ENCODE measurements at places on chromosomes 2 and 18.

- DNase-seq = peak; percentile 85
- H3K4me3 ChIP-seq = peak overlapping the region; percentile 97
- peaks cover 85% of the 10 kb centered on the region for H3K4me1 ChIP-seq
- no peaks in the 10 kb centered on the region for H3K27me3 ChIP-seq
- peak overlapping the region; percentile 95 for H3K27ac ChIP-seq
- H3K36me3 ChIP-seq = peaks cover 7% of the 10 kb centered on the region
Observed at GRCh38 chr2:96538487-96539214, 2.1 kb downstream of the ARID5A start.

DNA sequence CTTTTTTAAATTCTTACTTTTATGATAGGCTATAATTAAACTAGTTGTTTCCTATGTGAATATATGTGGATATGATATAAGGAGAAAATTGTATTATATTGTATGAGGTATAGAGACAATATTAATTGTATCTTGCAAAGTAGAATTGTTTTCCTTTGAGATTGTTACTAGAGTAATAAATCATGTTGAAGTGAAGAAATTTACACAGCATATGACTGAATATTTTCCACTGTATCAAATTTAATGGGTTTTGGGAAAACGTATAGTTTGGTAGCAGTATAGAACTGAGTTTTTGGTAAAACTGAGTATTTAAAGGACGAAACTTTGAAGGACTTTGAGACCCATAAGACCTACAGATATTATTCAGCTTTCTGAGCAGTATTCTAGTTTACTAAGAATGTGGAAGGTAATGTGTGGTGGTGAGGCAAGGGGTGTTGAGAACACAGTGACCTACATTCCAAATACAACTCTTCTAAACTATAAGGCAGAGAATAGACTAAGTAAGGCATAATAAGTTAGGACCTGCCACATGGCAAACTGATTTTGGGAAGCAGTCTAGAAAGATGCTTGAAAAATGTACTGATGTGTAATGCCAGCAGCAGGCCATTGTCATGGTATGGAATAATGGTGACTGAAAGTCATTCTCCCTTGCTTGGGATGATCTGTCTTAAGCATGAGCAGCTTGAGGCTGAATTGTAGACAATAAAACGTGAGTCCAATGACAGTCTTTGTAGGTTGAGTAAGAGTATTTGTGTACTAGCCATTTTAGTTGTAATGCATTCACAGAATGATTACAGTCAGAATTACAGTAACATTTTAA is 29.6 kb downstream of the PKP4 start:
- H3K36me3 ChIP-seq = no peaks in the 10 kb centered on the region
- no peak overlapping the region for H3K4me3 ChIP-seq
- H3K27ac ChIP-seq = peak overlapping the region; percentile 17
- DNase-seq = no peak

DNA sequence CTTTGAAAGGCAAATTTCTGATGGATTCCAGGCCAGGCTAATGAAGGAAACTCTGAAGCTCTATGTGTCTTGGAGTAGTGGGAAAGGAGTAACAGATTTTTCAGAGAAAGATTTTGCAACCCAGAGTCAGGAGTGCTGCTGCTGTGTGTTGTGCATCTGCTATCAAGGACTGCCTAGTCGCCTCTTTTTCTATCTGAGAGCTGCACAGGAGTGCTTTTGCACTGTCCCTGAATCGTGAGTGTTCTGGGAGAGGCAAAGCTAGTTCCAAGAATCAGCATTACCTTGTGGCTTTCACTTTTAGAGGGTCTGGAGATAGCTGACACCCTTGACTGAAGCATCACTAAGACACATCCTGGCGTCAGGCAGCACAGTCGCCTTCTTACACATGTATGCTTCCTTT is 336.4 kb downstream of the PARD3B start:
- H3K4me1 ChIP-seq = no peaks in the 10 kb centered on the region
- no peak for DNase-seq
- H3K4me3 ChIP-seq = no peak overlapping the region
- H3K27me3 ChIP-seq = no peaks in the 10 kb centered on the region

DNA sequence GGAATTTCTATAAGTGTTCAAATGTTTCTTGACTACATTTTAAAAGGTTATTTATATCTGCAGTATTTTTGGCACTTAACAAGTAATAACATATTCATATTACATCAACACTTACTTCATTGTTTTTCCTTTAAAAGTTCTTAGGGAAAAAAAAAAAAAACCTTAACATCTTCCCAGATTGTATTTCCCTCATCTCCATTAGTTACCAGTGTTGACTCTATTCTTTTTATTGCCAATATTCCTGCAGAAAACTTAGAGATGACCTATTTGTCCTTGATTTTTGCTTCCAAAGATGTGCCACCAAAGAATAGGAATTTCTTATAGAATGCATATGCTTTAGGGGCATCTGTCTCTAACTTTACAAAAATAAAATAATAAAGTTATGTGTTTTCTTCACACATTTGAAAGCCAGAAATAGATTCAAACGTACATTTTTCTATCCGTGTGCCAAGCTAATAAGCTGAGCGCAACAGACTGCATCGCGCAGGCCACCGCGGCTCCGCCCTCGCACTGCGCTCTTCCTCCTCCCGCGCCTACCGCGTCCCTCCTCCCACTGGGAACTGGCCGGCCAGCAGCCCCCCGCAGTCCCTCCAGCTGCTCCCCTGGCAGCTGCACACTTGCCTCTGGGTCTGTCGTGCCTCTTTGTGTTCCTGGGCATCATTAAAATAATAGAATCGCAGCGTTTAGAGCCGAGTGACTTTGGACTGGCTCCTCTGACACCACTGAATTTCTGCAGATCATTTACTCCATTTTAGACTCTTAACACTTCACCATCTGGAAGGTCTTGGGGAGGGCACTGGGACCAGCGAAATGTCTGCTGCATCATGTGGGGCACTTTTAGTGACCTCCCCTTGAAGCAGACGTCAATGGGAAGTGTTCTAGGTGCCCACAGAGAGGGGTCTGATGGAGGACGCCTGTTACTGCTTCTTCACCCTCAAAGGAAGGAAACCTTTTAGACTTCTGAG is 21.2 kb upstream of the NAB1 start:
- H3K27ac ChIP-seq = peak overlapping the region; percentile 88
- DNase-seq = peak; percentile 58
- H3K27me3 ChIP-seq = no peaks in the 10 kb centered on the region
- H3K4me3 ChIP-seq = peak overlapping the region; percentile 68
- no peaks in the 10 kb centered on the region for H3K36me3 ChIP-seq
- peaks cover 26% of the 10 kb centered on the region for H3K4me1 ChIP-seq

- no peaks in the 10 kb centered on the region for H3K36me3 ChIP-seq
- H3K4me1 ChIP-seq = peaks cover 7% of the 10 kb centered on the region
- no peak overlapping the region for H3K4me3 ChIP-seq
- H3K27me3 ChIP-seq = no peaks in the 10 kb centered on the region
- H3K27ac ChIP-seq = no peak overlapping the region
Observed at GRCh38 chr18:54127759-54128378, 96.6 kb downstream of the MBD2 start.

DNA sequence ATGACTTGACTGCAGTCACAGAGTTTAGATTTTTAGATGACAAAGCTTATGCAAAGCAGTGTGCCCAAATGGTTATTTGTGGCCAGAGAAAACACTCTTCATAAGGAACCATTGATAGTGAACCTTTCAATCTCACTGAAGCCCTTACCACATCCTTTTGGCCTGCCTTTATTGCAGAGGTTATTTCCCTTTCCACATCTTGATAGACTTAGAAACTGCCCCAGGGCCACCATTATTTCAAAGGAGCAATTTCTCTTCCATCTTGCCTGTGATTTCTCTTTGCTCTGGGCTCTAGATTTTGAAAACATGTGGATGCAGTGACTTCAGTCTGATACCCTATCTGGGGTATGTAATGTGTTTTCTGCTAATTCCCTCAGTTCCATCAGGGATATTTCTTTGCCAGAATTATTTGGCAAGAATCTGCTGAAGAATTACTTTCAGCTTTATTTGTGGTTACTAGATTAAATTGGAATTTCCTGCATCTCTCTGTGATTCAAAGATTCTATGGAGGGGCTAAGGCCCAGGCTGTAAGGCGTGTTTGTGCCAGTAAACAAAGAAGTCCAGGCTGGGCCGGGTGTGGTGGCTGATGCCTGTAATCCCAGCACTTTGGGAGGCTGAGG is 51.0 kb downstream of the MOGAT1 start:
- DNase-seq = peak; percentile 34
- H3K4me1 ChIP-seq = no peaks in the 10 kb centered on the region
- H3K36me3 ChIP-seq = no peaks in the 10 kb centered on the region
- H3K4me3 ChIP-seq = no peak overlapping the region

- peaks cover 12% of the 10 kb centered on the region for H3K36me3 ChIP-seq
- no peak overlapping the region for H3K4me3 ChIP-seq
- peak overlapping the region; percentile 82 for H3K27ac ChIP-seq
- DNase-seq = no peak
Observed at GRCh38 chr2:218807626-218808025, 24.0 kb downstream of the PRKAG3 start.

- DNase-seq = no peak
- H3K4me3 ChIP-seq = no peak overlapping the region
- H3K36me3 ChIP-seq = no peaks in the 10 kb centered on the region
- peaks cover 5% of the 10 kb centered on the region for H3K27me3 ChIP-seq
Observed at GRCh38 chr2:179335732-179336131, 71.1 kb upstream of the SESTD1 start.

- peaks cover 24% of the 10 kb centered on the region for H3K36me3 ChIP-seq
- H3K4me3 ChIP-seq = no peak overlapping the region
- H3K27ac ChIP-seq = no peak overlapping the region
- no peaks in the 10 kb centered on the region for H3K27me3 ChIP-seq
- no peaks in the 10 kb centered on the region for H3K4me1 ChIP-seq
- no peak for DNase-seq
Observed at GRCh38 chr18:47120428-47120827, 29.9 kb downstream of the HDHD2 start.

GRCh38 chr18:6797171-6797570 is 67.7 kb downstream of the ARHGAP28 start:
- DNase-seq = no peak
- no peak overlapping the region for H3K4me3 ChIP-seq
- H3K27me3 ChIP-seq = no peaks in the 10 kb centered on the region
- no peak overlapping the region for H3K27ac ChIP-seq
- no peaks in the 10 kb centered on the region for H3K36me3 ChIP-seq
- no peaks in the 10 kb centered on the region for H3K4me1 ChIP-seq

GRCh38 chr18:10070561-10071000 is 156.8 kb downstream of the VAPA start:
- H3K27ac ChIP-seq = no peak overlapping the region
- no peak overlapping the region for H3K4me3 ChIP-seq
- H3K4me1 ChIP-seq = no peaks in the 10 kb centered on the region
- no peaks in the 10 kb centered on the region for H3K27me3 ChIP-seq

DNA sequence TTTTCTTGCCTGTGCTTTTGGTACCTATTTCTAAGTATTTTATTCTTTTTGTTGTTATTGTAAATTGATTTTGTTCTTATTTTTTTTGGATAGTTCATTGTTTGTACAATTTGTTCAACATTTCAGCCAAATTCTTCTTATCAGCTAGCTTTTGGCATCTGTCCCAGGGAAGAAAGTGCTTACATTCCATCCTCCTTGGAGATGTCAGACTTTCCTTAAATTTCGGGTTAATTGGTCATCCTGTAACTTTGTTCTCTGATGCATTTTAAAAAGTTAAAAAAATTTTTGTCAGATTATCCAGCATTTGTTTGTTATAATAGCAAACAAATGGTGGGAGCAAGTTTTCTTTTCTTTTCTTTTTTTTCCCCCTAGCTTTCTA is 60.3 kb downstream of the PTH2R start:
- H3K27me3 ChIP-seq = no peaks in the 10 kb centered on the region
- H3K27ac ChIP-seq = no peak overlapping the region
- H3K4me1 ChIP-seq = peaks cover 4% of the 10 kb centered on the region

DNA sequence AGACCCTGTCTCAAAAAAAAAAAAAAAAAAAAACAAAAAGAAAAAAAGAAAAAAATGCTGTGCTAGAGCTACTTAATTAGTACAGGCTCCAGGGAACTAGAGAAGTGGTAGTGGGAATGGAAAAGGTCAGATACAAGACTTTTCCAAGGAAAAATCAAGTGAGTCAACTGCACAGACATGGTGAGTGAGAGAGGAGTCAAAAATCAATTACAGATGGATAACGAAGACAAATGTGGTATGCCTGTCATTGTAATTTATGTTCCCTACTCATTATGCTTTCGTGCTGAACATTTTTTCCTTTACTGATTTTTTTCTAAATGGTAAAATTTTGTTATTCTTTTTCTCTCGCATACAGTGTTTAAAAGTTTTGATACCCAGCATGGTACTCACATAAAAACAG is 111.5 kb downstream of the MDH1 start:
- DNase-seq = no peak
- peaks cover 16% of the 10 kb centered on the region for H3K4me1 ChIP-seq
- H3K27me3 ChIP-seq = no peaks in the 10 kb centered on the region
- H3K27ac ChIP-seq = no peak overlapping the region
- no peak overlapping the region for H3K4me3 ChIP-seq

DNA sequence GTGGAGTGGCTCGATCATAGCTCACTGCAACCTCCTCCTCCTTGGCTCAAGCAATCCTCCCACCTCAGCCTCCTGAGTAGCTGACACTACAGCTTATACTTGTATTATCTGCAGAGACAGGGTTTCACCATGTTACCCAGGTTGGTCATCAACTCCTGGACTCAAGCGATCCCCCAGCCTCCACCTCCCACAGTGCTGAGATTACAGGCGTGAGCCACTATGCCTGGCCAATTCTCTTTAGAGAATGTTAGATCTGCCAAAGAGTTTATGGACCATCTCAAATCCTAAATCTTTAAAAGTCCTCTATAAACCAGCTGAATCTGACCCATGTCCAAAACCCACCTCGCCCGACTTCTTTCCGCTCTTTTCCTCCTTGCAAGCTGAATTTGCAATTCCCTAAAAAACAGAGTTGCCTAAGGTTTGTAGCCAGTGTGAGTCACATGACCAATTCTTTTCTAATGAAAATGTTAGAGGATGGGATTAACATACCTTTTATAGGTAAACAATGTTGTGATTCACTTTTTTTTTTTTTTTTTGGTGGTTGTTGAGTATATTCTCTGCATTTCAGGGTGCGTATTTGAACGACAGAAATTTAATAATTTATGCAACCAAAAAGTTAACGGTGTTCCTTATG is 2.4 kb upstream of the PMAIP1 start:
- H3K36me3 ChIP-seq = no peaks in the 10 kb centered on the region
- no peak overlapping the region for H3K4me3 ChIP-seq

- peaks cover 5% of the 10 kb centered on the region for H3K4me1 ChIP-seq
- no peaks in the 10 kb centered on the region for H3K36me3 ChIP-seq
- no peak overlapping the region for H3K27ac ChIP-seq
- no peak overlapping the region for H3K4me3 ChIP-seq
Observed at GRCh38 chr2:231039821-231040364, 2.6 kb downstream of the C2orf72 start.

DNA sequence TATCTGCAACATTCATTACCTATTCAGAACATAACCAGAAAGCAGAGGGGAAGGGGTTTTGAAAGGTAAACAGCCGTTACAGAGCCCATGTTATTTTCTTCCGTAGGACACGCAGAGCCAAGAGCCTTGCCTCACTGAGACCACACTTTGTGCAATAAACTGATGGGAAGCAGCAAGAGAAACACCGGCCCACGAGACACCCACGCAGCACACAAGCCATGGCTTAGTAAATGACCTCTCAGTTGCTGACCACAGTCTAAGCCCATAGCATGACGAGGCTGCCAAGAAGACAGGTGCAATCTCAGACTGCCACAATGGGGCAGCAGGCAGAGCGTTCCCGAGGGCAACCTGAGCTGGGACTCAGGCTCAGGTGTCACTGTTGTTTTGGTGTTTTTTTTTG is 59.6 kb downstream of the CABYR start:
- H3K36me3 ChIP-seq = peaks cover 16% of the 10 kb centered on the region
- no peak overlapping the region for H3K27ac ChIP-seq
- H3K4me3 ChIP-seq = no peak overlapping the region
